ENCODE measurements at places on chromosomes 13 and 19.
A peak's percentile ranks its signal among the peaks of the same experiment; 100 is the strongest.

GRCh38 chr13:99977334-99977911, 4.2 kb upstream of the ZIC2 start:
- DNase-seq: no peak

DNA sequence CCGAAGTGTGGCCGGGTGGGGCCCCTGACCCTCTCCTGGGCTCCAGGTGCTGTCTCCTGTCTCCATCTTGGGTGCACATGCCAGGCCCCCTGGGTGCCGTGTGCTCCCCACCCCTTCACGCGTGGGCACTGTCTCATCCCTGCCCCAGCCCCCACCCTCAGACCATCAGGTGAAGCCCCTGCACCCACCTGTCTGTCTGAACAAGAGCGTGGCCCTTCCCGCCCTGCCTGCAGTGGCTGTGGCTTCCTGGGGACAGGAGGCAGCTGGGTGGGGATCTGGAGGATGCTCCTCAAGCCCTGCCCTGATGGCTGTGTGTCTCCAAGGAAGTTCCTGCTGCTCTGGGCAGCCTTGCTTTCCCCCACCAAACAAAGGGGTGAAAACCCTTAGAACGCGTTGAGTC, 2.2 kb downstream of the PRR22 start:
- DNase-seq: no peak

DNA sequence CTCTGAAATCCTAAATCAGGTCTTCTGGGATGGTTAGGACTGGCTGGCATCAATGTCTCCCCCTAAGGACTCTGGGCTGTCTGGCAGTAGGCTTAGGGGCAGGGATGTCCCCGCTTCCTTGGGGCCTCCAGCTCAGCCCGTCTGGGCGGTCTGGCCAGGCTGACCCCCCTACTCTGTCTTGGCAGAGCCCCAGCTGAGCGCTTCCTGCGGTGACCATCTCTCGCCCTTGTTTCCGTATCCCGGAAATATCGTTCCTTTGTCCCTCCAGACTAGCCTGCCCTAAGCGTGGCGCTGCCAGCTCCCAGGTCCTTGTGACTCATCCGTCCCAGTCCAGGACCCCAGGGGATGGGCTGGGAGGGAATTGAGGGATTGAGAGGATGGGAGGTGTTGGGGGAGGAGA, 11.3 kb downstream of the GTPBP3 start:
- DNase-seq: no peak

GRCh38 chr19:21789466-21790085, 22.2 kb upstream of the ZNF100 start:
- DNase-seq: peak; percentile 33

- no peak for DNase-seq
These were observed 6.9 kb upstream of the ANGPTL4 start for GRCh38 chr19:8357007-8357521.

GRCh38 chr19:11685676-11686650, 52.8 kb downstream of the ZNF823 start:
- DNase-seq: no peak

DNA sequence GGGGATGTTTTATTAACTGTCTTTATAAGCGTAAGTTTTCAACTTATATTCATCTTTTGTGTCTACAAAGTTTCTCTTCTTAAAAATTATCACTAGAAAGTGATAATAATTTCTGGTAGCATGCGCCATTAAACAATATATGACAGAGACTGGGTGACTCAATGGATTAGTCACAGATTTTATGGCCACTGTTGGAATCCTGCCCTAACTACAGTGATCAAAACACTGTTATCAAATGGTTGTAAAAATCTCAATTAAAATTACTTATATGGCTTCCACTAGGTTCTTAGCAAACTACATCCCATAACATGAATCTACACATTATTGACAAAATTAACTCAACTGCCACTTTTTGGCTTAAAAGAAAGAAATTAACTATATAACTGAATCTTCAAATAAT, 350.0 kb downstream of the DACH1 start:
- DNase-seq: no peak

DNA sequence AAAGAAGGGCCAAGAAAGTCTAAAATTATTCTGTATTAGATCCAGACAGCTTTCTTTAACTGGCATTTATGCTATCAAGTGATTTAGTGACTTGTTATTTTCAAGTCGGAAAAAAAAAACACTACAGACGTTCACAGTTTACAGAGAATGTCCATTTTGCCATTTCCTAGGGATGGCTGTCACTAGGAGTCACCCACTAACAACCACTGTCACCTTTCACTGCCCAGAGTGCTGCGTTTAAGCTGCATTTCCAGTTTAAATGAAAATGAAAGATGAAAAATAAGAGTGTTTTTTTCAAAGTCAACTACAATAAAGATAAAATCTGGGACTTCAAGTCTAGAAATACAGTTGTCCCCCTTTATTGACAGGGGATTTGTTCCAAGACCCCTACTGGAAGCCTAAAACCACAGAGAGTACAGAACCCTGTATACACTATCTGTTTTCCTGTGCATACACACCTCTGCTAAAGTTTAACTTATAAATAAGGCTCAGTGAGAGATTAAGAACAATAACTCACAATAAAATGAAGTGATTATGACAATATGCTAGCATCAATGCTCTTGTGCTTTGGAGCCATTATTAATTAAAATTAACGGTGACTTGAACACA, 112.5 kb downstream of the SACS start:
- DNase-seq: no peak

DNA sequence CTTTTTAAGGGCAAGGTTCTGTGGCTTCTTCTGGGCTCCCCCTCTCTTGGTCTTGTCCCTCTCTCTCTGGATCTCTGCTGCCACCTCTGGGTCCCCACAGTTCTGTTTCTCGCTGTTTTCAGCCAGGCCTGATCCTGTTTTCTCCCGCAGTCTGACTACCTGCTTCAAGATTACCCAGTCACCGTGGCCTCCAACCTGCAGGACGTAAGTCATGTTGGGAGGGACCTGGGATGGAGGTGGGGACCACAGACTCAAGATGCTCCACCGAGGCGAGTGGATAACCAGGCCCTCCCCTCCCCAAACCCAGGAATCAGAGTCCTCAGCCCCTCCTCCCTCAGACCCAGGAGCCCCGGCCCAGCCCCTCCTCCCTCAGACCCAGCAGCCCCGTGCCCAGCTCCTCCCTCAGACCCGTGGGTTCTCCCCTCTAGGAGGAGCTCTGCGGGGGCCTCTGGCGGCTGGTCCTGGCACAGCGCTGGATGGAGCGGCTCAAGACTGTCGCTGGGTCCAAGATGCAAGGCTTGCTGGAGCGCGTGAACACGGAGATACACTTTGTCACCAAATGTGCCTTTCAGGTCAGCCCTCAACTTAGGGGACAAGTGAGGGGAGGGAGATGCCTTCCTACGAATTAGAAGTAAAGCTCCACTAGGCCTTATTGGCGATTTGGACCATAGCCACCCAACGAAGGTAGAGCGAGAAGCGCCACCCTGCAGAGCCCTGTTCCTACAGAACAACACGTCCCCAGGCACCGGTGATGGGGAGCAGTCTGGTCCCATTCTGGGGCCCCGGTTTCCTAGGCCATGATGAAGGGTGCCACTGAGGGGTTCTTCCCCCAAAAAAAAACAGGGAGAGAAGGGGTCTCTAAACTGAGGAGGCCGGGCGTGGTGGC, 2.2 kb downstream of the FLT3LG start:
- no peak for DNase-seq

DNA sequence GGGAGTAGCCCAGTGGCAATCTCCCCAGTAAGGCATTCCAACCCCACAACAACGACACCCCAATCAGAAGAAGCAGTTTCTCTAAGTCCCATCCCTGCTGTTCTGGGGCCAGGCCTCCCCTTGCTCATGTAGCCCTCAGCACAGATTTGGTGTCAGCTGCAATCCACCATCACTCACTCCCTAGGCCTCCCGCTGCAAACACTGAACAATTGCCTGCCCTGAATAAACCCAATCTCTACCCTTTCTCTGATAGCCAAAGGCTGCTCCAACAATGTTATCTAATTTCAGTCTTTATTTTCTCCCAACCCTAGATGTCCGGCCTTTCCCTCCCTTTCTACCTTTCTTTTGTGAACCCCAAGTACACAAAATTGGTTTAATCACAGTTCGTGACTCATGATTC, 5.6 kb upstream of the SOX21 start:
- no peak for DNase-seq

GRCh38 chr19:10214784-10215183, 16.3 kb downstream of the S1PR2 start:
- no peak for DNase-seq

- DNase-seq: no peak
These were observed 10.0 kb downstream of the MEGF8 start for GRCh38 chr19:42335374-42335936.

DNA sequence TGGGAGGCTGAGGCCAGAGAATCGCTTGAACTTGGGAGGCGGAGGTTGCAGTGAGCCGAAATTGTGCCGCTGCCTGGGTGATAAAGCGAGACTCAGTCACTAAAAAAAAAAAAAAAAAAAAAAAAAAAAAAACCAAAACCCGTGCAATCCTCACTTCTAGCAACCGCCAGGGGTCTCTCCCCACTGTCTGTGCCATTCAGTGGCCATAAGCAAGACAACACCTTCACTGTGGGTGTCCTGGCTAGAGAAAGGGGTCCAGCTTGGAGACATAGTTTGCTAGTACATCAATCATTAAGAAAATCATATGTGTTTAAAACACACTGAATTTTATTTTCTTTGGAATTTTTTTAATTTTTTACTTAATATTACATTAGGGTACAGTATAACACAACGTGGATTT, 68.2 kb downstream of the RASL11A start:
- no peak for DNase-seq

DNA sequence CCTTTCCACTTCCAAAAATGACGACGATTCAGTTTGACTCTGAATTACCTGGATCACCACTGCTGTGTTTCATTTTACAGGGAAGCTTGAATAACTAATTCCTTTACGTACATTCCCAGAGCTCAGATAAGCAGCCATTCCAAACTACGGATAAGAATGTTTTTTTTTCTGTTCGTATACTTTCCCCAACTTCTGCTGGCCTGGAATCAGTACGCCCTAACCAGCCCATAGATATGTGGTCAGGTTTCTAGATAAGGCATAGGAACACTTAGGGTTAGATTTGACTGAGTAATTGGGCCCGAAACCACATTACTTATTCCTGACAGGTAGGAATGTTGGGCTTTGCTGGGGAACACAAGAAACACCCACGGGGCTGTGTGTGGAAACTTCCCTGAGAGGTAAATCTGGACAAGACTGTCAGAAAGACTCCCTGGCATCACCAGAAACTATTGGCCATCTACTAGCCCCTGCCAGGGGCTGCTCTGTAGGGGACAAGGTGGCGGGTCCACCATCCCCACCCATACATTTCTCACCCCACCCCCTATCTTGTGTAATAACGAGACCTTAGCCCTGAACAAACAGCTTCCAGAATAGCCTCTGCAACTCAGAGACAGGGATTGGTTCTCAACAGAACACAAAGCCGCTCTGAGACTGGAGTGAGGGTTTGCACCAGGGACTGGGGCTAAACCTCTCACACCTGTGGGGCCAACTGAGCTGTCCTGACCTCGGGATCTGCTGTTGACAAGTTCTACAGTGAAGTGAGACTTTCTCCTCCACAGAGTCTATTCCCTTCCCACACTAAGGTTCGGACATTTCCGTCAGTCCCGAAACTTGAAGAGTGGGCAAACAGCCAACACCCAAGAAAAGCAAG, 15.6 kb downstream of the RHPN2 start:
- DNase-seq: no peak

DNA sequence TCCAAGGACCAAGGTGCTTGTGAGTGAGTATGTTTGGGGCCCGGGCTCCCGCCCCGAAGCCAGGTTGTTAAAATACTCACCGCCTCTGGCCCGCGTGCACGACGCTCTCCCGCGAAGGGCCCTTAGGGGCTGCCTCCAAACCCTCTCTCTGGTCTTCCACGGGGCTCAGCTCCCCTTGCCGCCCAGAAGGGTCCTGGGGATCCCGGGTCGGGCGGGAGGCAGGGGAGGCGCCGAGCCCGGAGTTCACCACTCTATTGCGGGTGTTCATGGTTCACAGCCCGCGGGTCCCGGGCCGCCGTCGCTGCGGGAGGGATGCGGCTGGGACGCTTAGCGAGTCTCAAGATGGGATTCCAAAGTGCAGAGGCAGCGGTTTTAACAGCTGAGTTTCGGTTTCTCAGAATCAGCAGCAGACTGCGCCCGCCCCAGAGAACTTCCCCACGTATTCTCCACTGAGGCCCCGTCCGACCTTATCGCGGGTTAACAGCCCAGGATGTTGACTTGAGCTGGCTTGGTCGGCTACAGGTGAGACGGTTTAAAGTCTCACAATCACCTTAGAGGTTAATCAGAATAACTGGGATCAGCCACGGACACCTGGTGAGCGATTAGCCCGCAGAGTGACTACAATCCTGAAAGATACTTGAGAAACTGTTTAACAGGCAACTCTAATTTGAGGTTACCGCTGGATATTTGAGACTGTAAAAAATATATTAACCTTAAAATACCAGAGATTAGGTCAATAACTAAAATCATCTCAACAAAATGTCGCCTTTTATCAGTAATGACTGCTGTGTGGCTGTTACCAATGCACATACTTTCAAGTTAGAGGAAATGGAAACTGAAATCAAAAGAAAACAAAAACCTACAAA, at the start of gene EPSTI1:
Gene EPSTI1 (minus strand): TSS at position 344 of the 866 bp plus-strand sequence. CDS start 76 bp downstream, at position 268.
- DNase-seq: no peak

DNA sequence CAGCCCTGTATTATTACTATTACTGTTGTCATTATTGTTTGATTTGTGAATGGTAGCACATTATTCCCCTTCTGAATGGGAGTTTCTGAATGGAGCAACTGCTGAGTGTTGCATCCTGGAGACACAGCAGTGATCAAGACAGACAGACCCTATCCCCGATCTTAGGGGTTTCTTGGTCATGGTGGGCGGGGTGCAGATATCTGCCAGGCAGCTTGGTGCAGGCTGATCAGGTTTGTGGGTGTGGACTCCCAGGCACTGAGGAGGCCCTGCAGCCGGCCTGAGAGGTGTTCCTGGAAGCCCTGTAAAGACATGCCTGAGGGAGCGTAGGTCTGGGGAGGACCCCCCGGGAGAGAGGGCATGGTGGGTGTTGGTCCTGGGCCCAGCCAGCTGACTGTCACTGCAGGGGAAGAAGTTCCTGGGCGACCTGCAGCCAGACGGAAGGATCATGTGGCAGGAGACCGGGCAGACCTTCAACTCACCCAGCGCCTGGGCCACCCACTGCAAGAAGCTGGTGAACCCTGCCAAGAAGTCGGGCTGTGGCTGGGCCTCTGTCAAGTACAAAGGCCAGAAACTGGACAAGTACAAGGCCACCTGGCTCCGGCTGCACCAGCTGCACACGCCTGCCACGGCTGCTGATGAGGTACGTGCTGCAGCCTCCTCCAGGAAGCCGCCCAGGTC, 2.1 kb downstream of the MPND start:
- DNase-seq: no peak

GRCh38 chr13:75533861-75534260, 3.8 kb downstream of the COMMD6 start:
- no peak for DNase-seq

DNA sequence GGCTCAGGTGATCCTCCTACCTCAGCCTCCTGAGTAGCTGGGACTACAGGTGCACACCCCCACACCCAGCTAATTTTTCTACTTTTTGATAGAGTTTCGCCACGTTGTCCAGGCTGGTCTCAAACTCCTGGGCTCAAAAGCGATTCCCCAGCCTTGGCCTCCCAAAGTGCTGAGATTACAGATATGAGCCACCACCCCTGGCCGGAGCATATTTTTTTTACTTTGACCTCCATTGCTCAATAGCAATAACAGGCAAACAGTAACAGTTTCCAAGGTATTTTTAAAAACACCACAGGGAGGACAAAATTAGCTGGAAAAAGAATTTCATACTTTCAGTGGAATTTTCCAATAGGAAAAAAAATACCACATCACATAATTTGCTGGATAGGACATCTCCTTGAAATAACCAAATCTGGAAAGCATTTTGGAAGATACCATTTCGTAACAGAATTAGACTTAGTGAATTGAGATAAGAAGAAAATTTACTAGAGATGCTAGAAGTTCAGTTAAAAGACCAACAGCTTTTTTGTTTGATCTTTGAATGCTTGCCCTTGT, 5.2 kb downstream of the DUXA start:
- no peak for DNase-seq
